ENCODE measurements at places on chromosomes 16 and 17.

- DNase-seq: no peak
These were observed 278.9 kb upstream of the TNRC6C start for GRCh38 chr17:77679589-77679988.

- no peak for DNase-seq
These were observed 116.1 kb upstream of the METRNL start for GRCh38 chr17:82963104-82963950.

- no peak for DNase-seq
These were observed 11.6 kb downstream of the CD7 start for GRCh38 chr17:82305727-82306300.

- no peak for DNase-seq
These were observed 2.1 kb downstream of the MPO start for GRCh38 chr17:58278661-58279015.

DNA sequence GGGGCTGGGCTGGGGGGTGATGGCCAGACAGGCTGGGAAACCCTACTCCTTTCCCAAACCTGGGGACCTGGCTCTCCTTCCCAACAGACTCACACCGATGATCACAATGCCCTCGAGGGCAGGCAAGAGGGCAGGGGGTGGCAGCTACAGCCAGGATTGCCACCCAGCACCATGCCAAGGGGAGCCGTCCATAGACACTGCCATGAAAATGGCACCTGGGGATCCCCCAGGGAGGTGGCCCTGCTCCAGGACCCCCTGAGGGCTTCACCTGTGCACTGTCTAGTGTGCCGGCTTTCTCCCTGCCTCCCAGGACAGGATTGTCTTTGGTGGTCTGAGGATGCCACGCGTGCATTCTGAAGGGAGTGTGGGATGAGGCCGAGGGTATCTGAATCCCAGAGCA, 24.6 kb downstream of the RPH3AL start:
- no peak for DNase-seq

GRCh38 chr17:30579610-30580315, 102.6 kb downstream of the GOSR1 start:
- no peak for DNase-seq

GRCh38 chr16:12637002-12637401, 166.7 kb downstream of the CPPED1 start:
- no peak for DNase-seq
